ENCODE measurements at places on chromosomes 2 and 18. TPM values are rescaled to one million over a fixed set of nuclear protein-coding genes. Genes with fewer than 3 reads are reported as not detected.

Gene NEU4
- 1.8 TPM for total RNA-seq

Gene FSHR
- not detected for total RNA-seq

Gene VWA3B
- total RNA-seq: not detected

Gene LRRFIP1
- 112 TPM for total RNA-seq

Gene EVX2
- not detected for total RNA-seq

Gene SCTR
- total RNA-seq: not detected

Gene CCBE1
- total RNA-seq: 2.6 TPM

Gene FAM237A
- total RNA-seq: not detected

Gene YPEL5
- 111 TPM for total RNA-seq

Gene CHRNG
- not detected for total RNA-seq

Gene APCDD1
- 143 TPM for total RNA-seq

Gene ALK
- total RNA-seq: 0.85 TPM

Gene FN1
- total RNA-seq: 1,315 TPM

Gene UGT1A8
- not detected for total RNA-seq

Gene SERPINB11
- total RNA-seq: not detected

Gene IHH
- not detected for total RNA-seq

Gene ASTL
- 0.34 TPM for total RNA-seq

Gene GCKR
- 1.5 TPM for total RNA-seq

Gene GALNT13
- total RNA-seq: 10.8 TPM

Gene REG1A
- not detected for total RNA-seq

Gene SLC40A1
- 78.4 TPM for total RNA-seq

Gene MYL1
- total RNA-seq: not detected

Gene TMEM178A
- 3.3 TPM for total RNA-seq

Gene NEU2
- not detected for total RNA-seq

Gene CD8A
- total RNA-seq: not detected

Gene TNFAIP6
- 5.9 TPM for total RNA-seq

Gene SIX3
- not detected for total RNA-seq

Gene AOX1
- total RNA-seq: 567 TPM

Gene C2orf92
- 8.8 TPM for total RNA-seq

Gene PSMD14
- 29.9 TPM for total RNA-seq

Gene FHOD3
- 4.9 TPM for total RNA-seq

Gene ACVR1
- total RNA-seq: 34.7 TPM

Gene SYT4
- total RNA-seq: not detected

Gene TUBA3E
- not detected for total RNA-seq

Gene NT5C1B
- total RNA-seq: not detected

Gene RAB11FIP5
- total RNA-seq: 13.5 TPM

Gene UGT1A5
- not detected for total RNA-seq

Gene ACKR3
- total RNA-seq: 84.9 TPM

Gene RANBP2
- 55.4 TPM for total RNA-seq

Gene BOLL
- not detected for total RNA-seq

Gene SNTG2
- total RNA-seq: 4.2 TPM

Gene EPB41L3
- 183 TPM for total RNA-seq

Gene WNT10A
- total RNA-seq: not detected

All from subcutaneous adipose tissue (tissue), 4 donors.